ENCODE measurements at places on chromosomes 1 and 21. TPM values are rescaled to one million over a fixed set of nuclear protein-coding genes. Genes with fewer than 3 reads are reported as not detected.

Gene CELA2B
- total RNA-seq = not detected

Gene FAM3B
- total RNA-seq = not detected

Gene SYCP1
- total RNA-seq = not detected

Gene CD1D
- not detected for total RNA-seq

Gene NTRK1
- total RNA-seq = 0.09 TPM

Gene RNU1-2
- 2,882 TPM for total RNA-seq

Gene ATXN7L2
- 1.6 TPM for total RNA-seq

Gene MSH4
- 0.16 TPM for total RNA-seq

Gene THEMIS2
- 2.0 TPM for total RNA-seq

Gene ADGRL4
- total RNA-seq = 139 TPM

Gene SEMA4A
- 1.4 TPM for total RNA-seq

Gene ADAMTS1
- total RNA-seq = 284 TPM

Gene OR6K3
- total RNA-seq = not detected

Gene S100A3
- total RNA-seq = not detected

Gene LCE1D
- total RNA-seq = not detected

Gene SWT1
- 8.1 TPM for total RNA-seq

Gene TFF3
- not detected for total RNA-seq

Gene UMODL1
- total RNA-seq = not detected

Gene EXTL1
- 0.18 TPM for total RNA-seq

Gene CHAF1B
- 0.49 TPM for total RNA-seq

Gene PADI6
- total RNA-seq = not detected

Gene AKR7A3
- 0.36 TPM for total RNA-seq

Gene HSF2BP
- total RNA-seq = 2.3 TPM

Gene MYBPH
- total RNA-seq = 0.08 TPM

Gene CLDN14
- total RNA-seq = 0.27 TPM

Gene PRELP
- total RNA-seq = 1.4 TPM
